Activated CD8-positive, alpha-beta T cell treated with anti-CD3 and anti-CD28 coated beads, Interleukin-2, amount 10 ng/mL, durations not matched to agents 7 days and 5 days (primary cell): ENCODE measurements at places on chromosomes 5 and 9. TPM values are rescaled to one million over a fixed set of nuclear protein-coding genes. Genes with fewer than 3 reads are reported as not detected.

Gene HK3
- total RNA-seq: not detected

DNA sequence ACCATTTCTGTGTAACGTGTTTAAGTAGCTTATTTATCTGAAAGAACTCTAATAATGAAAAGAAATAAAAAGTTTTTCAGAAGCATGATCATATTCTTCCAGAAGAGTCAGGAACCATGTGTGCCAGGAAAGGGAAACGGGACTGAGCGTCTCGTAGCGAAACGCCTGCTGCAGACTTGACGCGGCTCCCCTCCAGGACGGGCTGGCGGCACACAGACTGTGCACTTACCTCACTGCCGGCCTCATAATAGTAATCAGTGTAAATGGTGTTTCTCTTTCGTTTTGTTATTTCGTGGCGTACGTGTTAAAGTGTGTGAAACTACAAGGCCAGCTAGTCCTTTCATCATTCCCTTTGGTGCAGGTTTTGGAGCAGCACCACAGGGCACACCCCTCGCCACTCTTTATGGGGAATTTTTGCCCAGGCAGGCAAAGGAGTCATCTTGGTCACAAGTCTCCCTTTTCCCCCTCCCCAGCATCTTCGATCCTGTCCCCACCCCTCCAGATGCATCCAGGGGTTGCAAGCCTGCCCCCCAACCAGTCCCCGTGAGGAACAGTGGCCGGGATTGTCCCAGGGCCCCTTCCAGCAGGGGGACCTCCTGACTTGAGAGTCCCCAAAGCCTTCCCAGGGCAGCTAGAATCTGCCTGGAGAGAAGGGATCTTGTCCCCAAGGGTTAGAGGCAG lies 233.1 kb downstream of the FANCC start:
- H3K4me1 ChIP-seq: no peaks in the 10 kb centered on the region
- no peaks in the 10 kb centered on the region for H3K36me3 ChIP-seq
- H3K27ac ChIP-seq: no peak overlapping the region

DNA sequence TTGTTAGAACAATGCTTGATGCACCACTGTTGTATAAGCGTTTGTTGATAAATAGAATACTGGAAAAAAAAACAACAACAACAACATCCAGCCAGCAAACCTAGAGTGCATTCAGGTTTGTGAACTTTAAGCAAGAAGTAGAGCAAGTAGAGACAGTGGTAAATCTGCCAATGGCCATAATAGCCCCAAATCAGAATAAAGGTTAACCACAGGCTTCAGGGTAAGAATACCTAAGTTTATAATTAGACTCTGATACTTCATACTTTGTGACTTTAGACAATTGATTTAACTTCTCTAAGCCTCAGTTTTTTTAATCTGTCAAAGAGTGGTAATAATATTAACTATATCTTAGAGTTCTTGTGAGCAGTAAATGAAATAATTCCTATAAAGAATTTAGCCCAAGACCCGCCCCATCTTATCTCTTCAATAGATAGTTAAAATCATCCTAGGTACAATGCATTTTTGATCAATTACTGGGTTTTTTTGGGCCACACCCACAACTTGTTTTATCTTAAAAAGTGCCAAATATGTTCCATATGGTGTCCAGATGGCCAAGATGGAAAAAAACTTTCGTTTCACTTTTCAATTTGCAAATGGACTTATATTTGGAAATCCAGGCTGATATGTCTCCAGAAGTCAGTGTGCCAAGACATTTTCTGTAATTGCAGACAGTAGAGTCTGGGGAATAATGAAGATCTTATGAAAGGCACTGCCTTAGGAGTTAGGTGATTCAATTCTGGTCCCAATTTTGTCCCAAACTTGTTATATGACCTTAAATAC lies 24.5 kb upstream of the DPYSL3 start:
- H3K27ac ChIP-seq: no peak overlapping the region
- no peak overlapping the region for H3K4me3 ChIP-seq
- H3K36me3 ChIP-seq: no peaks in the 10 kb centered on the region
- no peak for DNase-seq
- no peaks in the 10 kb centered on the region for H3K4me1 ChIP-seq
- H3K27me3 ChIP-seq: no peaks in the 10 kb centered on the region

DNA sequence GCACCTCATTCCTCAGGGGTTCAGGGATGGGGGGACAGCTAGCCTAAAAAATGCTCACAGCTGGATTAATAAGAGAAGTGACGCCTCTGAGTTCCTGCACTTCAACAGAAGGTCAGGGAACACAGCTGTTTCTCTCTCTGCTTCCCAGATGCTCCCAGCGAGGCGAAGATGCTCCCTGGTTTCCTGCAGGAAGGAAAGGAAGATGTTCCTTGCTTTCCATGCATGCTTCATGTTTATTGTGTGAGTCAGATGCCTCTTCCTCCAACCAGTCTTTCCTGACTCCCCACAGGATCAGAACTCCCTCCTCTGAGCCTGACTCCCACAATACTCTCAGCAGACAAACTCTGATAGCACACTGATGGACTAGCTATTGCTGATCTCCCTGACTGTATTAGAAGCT lies 71.9 kb downstream of the MFAP3 start:
- no peak overlapping the region for H3K4me3 ChIP-seq
- no peaks in the 10 kb centered on the region for H3K36me3 ChIP-seq
- peaks cover 5% of the 10 kb centered on the region for H3K4me1 ChIP-seq
- DNase-seq: no peak

Gene GLIPR2
- total RNA-seq: 73.0 TPM

Gene IFNK
- not detected for total RNA-seq

Gene CBY3
- not detected for total RNA-seq

Gene PCDHA1
- total RNA-seq: not detected

- no peak for DNase-seq
- peaks cover 17% of the 10 kb centered on the region for H3K4me1 ChIP-seq
- H3K4me3 ChIP-seq: no peak overlapping the region
- no peaks in the 10 kb centered on the region for H3K27me3 ChIP-seq
These were observed 14.3 kb upstream of the LHX3 start for GRCh38 chr9:136219276-136219675.

DNA sequence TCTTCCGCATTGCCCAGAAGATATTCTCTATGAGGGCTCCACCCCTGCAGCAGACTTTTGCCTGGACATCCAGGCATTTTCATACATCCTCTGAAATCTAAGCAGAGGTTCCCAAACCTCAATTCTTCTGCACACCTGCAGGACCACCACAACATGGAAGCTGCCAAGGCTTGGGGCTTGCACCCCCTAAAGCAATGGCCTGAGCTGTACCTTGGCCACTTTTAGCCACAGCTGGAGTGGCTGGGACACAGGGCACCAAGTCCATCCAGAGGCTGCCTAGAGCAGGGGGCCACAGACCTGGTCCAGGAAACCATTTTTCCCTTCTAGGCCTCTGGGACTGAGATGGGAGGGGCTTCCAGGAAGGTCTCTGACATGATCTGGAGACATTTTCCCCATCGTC lies 60.7 kb downstream of the ADAMTSL1 start:
- no peak overlapping the region for H3K4me3 ChIP-seq
- H3K27ac ChIP-seq: no peak overlapping the region
- H3K36me3 ChIP-seq: no peaks in the 10 kb centered on the region
- no peak for DNase-seq

- no peaks in the 10 kb centered on the region for H3K36me3 ChIP-seq
- H3K27ac ChIP-seq: no peak overlapping the region
- no peak for DNase-seq
- H3K4me3 ChIP-seq: no peak overlapping the region
- no peaks in the 10 kb centered on the region for H3K4me1 ChIP-seq
- peaks cover 4% of the 10 kb centered on the region for H3K27me3 ChIP-seq
These were observed 32.4 kb downstream of the C9 start for GRCh38 chr5:39331861-39332381.
